ENCODE measurements at places on chromosomes 5 and 9. TPM values are rescaled to one million over a fixed set of nuclear protein-coding genes. Genes with fewer than 3 reads are reported as not detected.

DNA sequence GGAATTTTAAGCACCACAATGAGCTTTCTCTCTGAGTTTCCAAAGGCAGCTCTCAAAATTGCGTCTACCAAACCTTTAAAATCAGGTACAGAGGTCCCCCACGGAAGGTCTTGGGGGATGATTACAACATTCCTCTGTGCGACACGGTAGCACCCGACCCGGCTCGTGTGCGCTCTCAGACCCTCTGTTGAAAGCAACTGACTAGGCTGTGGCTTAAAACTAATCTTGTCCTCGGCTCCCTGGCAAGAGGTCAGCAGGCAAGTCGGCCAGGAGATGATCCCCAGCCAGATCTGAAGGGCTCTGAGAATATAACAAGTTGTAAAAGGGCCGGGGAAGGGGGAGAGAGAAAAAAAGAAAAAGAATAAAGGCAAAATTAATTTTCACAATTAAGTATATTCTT is 92.6 kb upstream of the LMX1B start:
- no peak for DNase-seq

DNA sequence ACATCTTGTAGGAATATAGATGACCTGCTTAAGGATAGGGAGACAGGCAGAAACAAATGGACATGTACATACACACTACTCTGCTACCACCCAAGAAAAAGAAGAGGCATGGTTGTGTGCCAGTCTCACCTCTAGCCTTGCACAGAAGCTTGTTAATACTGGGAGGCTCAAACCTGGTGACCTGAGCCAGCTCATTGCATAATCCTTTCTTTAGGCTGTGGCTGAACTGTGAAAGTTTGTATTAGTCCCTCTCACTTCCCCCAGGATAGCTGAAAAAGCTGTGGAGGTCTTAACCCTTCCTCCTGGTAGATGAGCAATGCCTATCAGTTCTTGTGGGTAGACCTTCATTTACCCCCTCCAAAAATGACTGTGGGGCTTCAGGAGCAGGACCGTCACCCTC is 28.7 kb downstream of the TPD52L3 start:
- DNase-seq = no peak

The CATSPER3 gene
- not detected for total RNA-seq

GRCh38 chr5:78534148-78534904 is 114.2 kb downstream of the LHFPL2 start:
- DNase-seq = no peak

Data from lower leg skin (tissue), 4 donors.